ENCODE measurements at places on chromosomes 12 and 14. TPM values are rescaled to one million over a fixed set of nuclear protein-coding genes. Genes with fewer than 3 reads are reported as not detected.
A peak's percentile ranks its signal among the peaks of the same experiment; 100 is the strongest.

ALDH1L2 gene
- 20.0 TPM for total RNA-seq

- no peak for DNase-seq
These were observed 367 bp upstream of the FRS2 start for GRCh38 chr12:69469854-69470188.

PLXNC1 gene
- 12.3 TPM for total RNA-seq

DNA sequence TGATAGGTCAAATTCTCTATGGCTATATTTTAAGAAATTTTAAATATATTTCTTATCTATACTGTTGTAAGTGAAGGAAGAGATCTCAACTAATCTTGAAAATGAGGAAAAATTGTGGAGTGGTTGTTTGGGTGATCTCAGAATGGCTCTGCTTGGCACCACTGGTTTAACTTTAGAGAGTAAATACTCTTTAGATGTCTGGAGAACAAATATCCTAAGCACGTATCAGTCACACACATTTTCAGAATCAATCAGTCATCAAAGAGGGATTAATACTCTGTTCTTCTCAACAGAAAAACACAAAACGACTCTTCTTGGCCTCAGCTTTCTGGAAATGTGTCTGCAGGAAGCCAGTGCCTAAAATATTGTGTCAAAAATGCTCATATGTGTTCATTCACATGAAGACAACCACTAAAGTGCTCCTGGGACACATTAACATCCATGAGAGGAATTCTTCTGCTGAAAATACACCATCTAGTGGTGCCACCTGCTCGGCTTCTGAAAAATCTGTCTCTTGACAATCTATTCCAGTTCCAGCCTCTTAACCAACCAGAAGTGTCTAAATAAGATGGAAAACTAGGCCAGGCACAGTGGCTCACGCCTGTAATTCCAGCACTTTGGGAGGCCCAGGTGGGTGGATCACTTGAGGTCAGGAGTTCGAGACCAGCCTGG is 81.1 kb upstream of the CCDC198 start:
- no peak for DNase-seq

- peak; percentile 31 for DNase-seq
These were observed 191.8 kb downstream of the C12orf75 start for GRCh38 chr12:105522166-105522825.

DNA sequence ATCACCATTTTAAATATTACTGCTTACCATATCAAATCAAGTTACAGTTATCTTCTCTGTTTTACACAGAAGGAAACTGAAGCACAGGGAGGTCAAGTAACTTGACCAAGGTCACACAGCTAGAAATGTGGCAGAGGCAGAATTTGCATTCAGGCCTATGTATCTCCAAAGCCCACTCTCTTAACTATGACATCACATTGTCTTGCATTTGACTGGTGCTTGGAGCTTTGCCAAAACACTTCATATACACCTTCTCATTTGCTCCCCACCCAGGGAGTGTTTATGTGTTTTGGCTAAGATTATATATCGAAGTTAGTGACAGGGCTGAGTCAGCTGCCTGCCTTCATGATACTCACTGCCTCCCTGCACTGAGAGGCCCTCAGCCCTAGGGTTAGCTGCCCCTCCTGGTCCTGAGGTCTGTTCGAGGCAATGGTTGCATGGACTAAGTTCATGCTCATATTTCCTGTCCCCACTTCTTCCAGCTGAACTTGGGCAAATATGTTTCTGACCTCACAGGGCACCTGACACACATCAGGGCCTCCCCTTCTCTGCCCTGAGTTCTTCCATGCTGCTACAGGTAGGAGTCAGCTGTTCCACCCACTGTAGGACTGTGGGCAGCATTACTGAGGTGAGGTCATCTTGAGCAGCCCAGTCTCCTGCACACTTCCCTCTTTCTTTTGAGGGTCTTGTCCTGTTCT is 1.8 kb downstream of the GALNT6 start:
- no peak for DNase-seq

- DNase-seq = no peak
These were observed 40.9 kb downstream of the FRMD6 start for GRCh38 chr14:51692646-51693045.

DNA sequence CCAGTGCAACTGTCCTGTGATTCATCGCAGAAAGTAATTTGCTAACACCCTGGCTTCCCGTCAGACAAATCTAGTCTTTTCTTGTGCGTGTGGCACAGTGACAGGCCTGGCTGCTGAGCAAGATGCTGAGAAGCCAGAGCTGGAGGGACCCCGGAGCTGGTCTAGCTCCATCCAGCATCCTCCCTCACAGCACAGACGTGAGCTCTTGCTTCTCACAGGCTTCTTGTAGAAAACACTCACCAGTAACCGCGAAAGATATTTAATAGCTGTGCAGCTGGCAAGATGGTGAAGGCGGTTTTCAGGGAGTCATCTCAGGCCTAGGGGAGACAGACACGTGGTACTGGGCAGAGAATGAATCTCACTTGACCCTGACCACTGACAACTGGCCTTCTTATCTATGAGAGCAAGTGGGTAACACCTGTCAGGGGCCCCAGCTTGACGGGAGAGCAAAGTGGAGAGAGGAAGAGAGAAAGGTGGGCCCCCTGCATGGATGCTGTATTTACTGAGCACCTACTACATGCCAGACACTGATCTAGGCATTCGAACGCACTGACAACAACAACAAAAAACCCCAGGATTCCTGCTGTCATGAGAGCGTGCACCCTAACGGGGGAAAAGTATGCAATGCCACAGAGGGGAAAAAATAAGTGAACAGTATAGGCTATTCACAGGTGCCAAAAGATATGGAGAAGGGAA is 63.3 kb downstream of the CCDC88C start:
- DNase-seq = no peak

DNA sequence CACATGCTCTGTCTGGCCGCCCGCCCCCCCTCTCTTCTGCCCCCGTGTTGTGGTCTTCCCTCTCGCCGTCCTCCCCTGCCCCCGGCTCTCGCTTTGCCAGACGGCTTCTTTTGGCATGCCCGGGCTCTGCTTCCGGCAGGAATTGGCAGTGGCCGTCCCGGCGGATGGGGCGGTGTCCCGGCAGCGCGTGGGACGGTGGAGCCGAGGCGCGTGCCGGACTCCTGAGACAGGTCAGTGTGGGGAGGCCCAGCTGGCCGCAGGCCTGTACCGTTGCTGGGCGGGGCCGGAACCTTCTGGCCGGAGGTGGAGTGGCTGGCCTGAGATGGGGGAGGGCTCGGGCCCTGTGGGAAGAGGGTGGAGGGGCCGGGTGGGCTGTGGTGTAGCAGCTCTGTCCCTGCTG is 17.1 kb downstream of the KIF26A start:
- DNase-seq = no peak

ZNF641 gene
- total RNA-seq = 61.4 TPM

DNA sequence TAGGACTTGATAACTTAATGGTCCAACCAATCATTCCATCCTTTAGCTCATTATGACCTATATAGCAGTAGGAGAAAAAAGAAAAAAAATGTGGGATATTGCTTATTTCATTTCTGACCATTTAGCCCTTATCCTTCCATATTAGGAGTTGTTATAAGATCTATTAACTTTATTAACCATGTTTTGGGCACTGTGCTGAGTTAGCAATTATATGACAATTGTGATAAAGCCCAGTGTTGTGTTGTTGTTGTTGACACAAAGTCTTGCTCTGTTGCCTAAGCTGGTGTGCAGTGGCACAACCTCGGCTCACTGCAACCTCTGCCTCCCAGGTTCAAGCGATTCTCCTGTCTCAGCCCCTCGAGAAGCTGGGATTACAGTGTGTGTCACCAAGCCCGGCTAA is 569.7 kb upstream of the FOXG1 start:
- DNase-seq = no peak

- no peak for DNase-seq
These were observed 67.6 kb downstream of the NOC4L start for GRCh38 chr12:132211816-132212215.

DNA sequence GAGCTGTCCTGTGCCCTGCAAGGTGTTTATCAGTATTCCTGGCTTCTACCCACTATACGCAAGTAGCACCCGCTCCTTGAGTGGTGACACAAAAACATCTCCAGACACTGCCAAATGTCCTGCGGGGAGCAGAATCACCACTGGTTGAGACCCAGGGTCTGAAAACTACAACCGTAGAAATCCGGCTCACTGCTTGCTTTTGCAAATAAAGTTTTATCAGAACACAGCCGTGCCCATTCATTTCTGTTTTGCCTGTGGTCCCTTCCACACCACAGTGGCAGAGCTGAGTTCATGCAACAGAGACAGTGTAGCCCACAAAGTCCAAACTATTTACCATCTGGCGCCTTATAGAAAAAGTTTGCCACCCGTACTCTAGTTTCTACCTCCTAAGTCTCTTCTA is 125.7 kb upstream of the DIO3 start:
- DNase-seq = no peak

HSPB8 gene
- 35.6 TPM for total RNA-seq

ST8SIA1 gene
- total RNA-seq = 17.1 TPM

DNA sequence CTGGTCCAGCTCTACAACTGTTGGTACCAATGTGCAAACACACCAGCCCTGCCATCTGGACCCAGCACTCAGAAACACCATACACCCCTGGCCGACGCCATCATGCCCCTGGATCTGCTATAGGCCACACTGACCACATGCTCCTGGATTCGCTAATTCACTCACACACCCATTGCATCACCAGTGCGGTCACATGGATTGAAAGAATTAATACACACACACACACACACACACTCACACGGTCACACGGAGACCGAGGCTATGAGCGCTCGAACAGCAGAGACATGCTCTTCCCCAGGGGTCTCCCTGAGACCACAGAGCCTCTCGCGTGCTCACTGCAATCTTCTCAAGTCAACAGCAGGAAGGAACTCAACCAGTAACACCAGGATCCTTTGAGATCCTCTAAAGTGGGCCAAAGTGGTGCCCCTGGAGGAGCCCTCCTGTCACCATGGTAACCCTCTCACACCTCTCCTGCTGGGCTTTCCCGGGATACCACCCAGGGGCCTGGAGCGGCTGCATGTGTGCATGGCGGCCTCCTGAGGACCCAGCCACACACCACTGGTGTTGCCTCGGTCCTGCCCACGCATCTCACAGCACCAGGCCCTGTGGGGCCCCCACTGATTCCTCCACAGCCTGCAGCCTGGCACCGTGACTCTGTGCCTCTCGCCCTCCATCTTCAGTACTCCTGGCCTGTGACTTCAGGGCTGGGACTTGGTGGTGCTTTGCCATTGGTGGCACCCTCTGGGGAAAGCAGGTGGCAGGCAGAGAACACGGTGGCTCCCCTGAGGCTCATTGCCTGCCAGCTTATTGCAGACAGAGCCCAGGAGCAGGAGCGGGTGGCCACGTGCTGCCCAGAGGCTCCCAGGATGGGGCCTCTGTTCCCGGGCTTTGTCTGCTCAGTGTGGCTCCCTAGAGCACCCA is 15.1 kb downstream of the LRTM2 start:
- DNase-seq = no peak

DNA sequence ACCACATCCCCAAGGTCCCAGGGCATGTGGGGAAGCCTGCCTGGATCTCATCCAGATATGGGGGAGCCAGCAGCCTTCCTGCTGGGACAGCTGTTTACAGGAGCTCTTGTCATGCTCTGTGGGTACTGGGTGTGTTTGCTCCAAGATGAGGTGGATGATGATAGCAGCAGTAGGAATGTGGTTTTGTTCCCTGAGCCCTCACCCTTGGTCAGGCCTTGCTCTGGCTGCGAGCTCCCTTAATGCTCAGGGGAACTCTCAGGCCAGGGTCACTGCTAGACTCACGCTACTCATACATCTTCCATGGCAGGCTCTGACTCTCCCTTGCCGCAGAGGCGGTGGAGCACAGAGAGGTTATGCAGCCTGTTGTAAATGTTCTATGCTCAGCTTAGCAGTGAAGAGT is 990.3 kb downstream of the AACS start:
- DNase-seq = no peak

DNA sequence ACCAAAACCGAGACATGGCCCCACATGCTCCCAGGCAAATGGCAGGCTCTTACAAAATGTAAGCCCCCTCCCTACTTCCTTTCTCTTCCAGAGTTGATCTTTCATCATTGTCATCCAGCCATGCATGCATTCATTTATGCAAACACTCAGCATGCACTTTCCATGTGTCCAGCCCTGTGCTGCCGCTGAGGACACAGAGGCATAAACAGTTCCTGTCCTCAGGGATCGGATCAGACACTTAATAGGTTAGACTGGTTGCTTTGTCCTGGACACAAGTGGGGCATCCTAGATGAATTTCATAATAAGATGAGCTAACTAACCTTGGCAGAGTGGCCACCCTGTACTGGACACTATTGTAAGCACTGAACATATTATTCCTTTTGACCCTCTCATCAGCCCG is 23.1 kb downstream of the PRIMA1 start:
- no peak for DNase-seq

- DNase-seq = peak; percentile 61
These were observed 61.7 kb upstream of the DLK1 start for GRCh38 chr14:100664841-100665510.

KLHDC2 gene
- total RNA-seq = 53.2 TPM

DNA sequence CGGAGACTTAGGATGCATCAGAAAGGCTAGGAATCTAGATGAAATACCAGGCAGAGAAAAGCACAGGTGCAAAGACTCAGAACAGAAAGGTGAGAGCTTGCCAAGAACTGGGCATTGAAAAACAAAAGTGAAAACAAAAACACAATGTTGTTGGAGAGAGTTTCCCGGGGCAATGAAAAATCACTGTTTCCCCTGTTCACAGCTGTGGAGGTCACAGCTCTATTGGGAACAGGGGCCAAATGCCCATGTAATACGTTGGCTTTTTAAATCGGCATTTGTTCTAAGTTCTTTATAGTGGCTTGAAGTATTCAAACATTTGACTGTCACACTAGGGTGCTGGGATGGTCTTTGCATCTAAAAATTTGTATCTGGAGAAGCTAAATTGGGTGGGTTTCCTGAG is 108.3 kb downstream of the SLC15A4 start:
- DNase-seq = no peak

DNA sequence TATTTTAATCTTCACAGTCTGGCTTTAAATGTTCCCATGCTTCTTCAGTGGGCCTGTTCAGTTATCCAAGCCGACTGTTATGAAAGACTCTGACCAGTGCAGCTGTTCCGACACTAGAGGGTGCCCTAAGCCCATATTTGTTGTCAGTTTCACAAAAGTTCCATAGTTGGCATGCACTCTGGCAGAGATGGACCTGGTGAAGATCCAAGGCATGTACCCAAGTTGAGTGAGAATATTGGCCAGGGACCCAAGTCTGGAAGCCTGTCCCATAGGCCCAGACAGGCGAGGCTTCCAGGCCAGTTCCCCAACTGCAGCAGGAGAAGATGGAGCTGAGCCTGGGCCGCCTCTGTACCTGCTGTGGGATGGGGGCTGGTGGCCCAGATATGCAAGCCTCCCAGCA is 27.4 kb upstream of the GUCY2C start:
- peak; percentile 21 for DNase-seq

- DNase-seq = no peak
These were observed 19.8 kb downstream of the RPGRIP1 start for GRCh38 chr14:21299562-21300130.

Measured in umbilical cord (tissue), 2 donors.